ENCODE measurements at places on chromosomes 6 and 20.

- H3K27me3 ChIP-seq = no peaks in the 10 kb centered on the region
- H3K4me3 ChIP-seq = no peak overlapping the region
- H3K27ac ChIP-seq = 0 out of 2 replicates have a peak overlapping the region, but pooled peaks have one; percentile 29
- peaks cover 36% of the 10 kb centered on the region for H3K4me1 ChIP-seq
- H3K36me3 ChIP-seq = no peaks in the 10 kb centered on the region
- no peak for DNase-seq
These were observed 98.2 kb upstream of the NFATC2 start for GRCh38 chr20:51640743-51641142.

DNA sequence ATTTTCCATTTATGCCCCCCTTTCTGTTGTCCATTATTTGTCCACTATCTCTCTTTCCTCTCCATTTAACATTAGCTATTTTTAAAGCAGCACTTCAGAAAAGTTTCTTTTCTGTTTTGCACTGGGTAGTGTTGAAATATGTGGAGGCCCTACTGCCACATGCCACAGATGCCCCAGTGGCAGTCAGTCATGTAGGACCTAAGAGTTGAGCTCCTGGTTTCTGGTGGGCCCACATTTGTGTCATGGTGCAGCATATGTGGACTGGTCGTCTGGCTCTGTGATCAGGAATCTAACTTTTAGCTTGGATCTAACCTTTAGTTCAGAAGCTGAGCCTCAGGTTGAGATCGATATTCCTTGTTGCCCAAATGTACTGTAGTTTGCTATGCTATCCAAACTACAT is 54.8 kb downstream of the HFE start:
- peak overlapping the region; percentile 6 for H3K4me3 ChIP-seq
- no peak overlapping the region for H3K27ac ChIP-seq
- peaks cover 10% of the 10 kb centered on the region for H3K36me3 ChIP-seq
- peaks cover 4% of the 10 kb centered on the region for H3K27me3 ChIP-seq

- peak overlapping the region; percentile 98 for H3K27ac ChIP-seq
- peak; percentile 99 for DNase-seq
These were observed 290.3 kb upstream of the STXBP5 start for GRCh38 chr6:146913842-146914488.

DNA sequence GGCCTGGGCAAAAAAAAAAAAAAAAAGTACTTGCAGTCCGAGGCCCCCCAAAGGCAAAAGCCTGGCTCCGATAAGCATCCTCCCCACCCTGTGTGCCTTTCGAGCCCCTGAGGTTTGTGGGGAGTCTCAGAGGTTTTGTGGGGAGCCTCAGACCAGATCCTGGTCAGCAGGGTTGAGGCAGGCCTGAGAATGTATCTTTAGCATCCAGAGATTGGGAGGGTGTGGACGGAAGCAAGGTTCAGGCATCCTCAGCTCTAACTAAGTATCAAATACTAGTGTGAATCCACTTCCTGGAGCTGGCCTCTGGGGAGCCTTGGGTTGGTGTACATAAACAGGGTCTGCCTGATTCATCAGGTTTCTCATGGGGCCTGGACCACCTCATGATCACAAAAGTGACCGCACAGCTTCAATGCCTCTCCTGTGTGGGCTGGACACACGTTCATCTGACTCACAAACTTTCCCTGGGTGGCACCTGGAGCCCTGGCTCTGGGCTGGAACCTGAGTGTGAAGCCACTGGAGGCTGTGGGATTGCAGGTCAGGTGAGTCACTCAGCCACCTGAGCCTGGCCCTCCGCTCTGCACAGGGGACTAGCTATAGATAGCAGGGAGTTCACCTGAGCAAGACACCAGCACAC is 24.4 kb downstream of the PCMTD2 start:
- H3K36me3 ChIP-seq = no peaks in the 10 kb centered on the region
- no peak for DNase-seq

DNA sequence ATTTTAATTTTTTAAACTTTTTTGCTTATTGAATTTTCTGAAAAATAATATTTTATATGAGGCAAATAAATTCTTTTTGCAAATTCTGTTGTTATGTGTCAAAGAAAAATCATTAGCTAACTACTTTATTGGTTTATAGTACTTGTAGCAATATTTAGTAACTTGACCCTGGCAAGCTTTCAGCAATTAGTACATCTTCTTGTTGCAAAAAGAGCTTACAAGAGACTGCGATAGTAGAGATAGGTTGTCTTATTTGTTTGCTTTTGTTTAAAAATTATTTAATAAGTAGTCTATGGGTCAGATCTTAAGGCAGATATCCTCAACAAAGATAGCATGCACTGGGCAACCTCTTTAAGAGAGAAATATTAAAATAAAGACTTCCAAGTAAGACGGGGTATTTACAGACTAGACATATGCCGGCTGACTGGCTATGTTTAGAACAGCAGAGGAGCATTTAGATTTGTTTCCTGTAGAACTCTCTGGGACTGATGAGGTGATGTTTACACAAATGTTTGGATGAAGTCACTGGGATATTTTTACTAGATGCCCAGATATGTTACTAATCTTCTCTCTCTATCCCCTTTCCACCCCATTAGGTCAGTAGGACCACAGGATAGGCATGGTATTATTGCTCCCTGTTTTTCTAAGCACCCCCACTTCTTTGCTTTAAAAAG is 25.0 kb downstream of the VGLL2 start:
- H3K27me3 ChIP-seq = no peaks in the 10 kb centered on the region
- H3K4me1 ChIP-seq = no peaks in the 10 kb centered on the region
- H3K27ac ChIP-seq = no peak overlapping the region
- no peak overlapping the region for H3K4me3 ChIP-seq
- H3K36me3 ChIP-seq = no peaks in the 10 kb centered on the region
- no peak for DNase-seq

- H3K36me3 ChIP-seq = no peaks in the 10 kb centered on the region
- H3K4me3 ChIP-seq = no peak overlapping the region
- DNase-seq = no peak
- H3K4me1 ChIP-seq = peaks cover 6% of the 10 kb centered on the region
- no peak overlapping the region for H3K27ac ChIP-seq
- peaks cover 27% of the 10 kb centered on the region for H3K27me3 ChIP-seq
These were observed 55.9 kb downstream of the COL11A2 start for GRCh38 chr6:33136310-33136900.

- H3K27ac ChIP-seq = peak overlapping the region; percentile 90
- peaks cover 2% of the 10 kb centered on the region for H3K27me3 ChIP-seq
- H3K4me1 ChIP-seq = peaks cover 74% of the 10 kb centered on the region
- H3K4me3 ChIP-seq = peak overlapping the region; percentile 27
These were observed 9.2 kb downstream of the PEDS1 start for GRCh38 chr20:50144362-50144761.

- DNase-seq = no peak
- peaks cover 14% of the 10 kb centered on the region for H3K4me1 ChIP-seq
- H3K4me3 ChIP-seq = no peak overlapping the region
- no peaks in the 10 kb centered on the region for H3K27me3 ChIP-seq
- no peak overlapping the region for H3K27ac ChIP-seq
These were observed 11.3 kb upstream of the CEP43 start for GRCh38 chr6:166987930-166988329.

DNA sequence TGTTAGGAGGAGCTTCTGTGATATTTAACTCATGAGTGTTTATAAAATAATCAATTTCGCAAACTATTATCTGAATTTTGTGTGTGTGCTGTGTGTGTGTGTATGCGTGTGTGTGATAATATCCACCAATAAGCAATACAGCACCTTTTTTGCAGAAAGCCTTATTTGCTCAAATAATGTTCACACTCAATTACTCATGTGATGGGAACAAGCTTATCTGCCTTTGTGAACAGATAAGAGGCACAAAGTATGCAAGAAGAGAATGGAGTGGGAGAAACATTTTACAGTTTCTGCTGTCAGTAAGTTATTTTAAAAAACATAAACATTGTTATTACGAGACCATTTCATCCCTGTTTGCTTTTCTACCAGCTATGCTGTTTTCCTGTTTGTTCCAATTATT is 36.7 kb upstream of the PTPRK start:
- H3K27ac ChIP-seq = no peak overlapping the region
- no peak overlapping the region for H3K4me3 ChIP-seq
- no peak for DNase-seq
- H3K27me3 ChIP-seq = no peaks in the 10 kb centered on the region
- peaks cover 24% of the 10 kb centered on the region for H3K4me1 ChIP-seq

DNA sequence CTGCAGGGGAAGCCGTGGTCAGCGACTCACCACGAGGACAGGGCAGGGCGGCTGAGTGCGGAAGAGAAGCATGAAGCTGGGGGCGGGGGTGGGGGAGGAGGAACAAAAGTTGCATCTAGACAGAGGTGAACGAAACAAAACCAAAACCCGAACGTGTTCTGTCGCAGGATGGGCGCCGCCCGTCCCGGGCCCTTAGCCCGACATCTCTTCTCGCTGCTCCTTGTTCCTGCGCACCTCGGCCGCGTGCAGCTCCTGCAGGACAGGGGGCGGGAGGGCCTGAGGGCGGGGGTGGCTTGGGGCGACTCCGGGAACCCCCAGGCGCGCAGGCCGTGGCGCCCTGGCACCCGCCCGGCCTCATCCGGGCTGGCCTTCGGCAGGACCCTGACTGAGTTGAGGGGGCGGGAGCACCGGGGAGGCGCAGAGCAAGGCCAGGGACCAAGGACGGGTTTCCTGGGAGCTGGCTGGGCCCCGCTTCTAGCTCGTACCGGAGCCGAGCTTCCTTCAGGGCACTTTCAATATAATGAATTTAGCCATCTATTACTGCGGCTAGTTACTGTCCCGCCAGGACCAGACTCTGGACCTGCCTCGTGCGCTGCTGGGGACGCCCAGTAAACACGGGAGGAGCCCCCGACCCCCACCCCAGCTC is 12.0 kb downstream of the STMN3 start:
- peaks cover 15% of the 10 kb centered on the region for H3K4me1 ChIP-seq
- H3K36me3 ChIP-seq = 0 out of 2 replicates have a peak, but pooled peaks cover 4% of the 10 kb centered on the region
- H3K27ac ChIP-seq = no peak overlapping the region
- no peak overlapping the region for H3K4me3 ChIP-seq

GRCh38 chr6:139117734-139118133 is 17.1 kb upstream of the HECA start:
- peaks cover 11% of the 10 kb centered on the region for H3K36me3 ChIP-seq
- peak; percentile 10 for DNase-seq
- H3K4me3 ChIP-seq = no peak overlapping the region
- peaks cover 15% of the 10 kb centered on the region for H3K4me1 ChIP-seq

DNA sequence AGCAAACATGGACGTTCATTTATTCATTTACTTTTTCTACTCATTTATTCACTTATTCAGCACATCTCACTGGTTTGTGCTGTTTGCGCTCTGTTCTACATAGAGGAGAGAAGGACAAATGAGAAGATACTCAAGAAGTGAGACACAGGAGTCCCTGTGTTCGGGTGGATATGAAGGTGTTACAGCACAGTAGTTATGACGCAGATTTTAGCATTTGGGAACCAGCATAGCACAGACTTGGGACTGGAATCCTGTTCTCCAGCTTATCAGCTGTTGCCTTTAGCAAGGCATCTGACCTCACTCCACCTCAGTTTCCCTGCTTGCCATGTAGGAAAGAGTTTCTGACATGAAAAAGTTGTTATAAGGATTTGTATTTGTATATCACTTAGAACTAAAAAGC is 430.1 kb downstream of the MAFB start:
- no peaks in the 10 kb centered on the region for H3K36me3 ChIP-seq
- no peak for DNase-seq
- H3K4me1 ChIP-seq = no peaks in the 10 kb centered on the region

- no peak overlapping the region for H3K4me3 ChIP-seq
- peak overlapping the region; percentile 68 for H3K27ac ChIP-seq
- H3K36me3 ChIP-seq = no peaks in the 10 kb centered on the region
- peaks cover 3% of the 10 kb centered on the region for H3K27me3 ChIP-seq
- peaks cover 35% of the 10 kb centered on the region for H3K4me1 ChIP-seq
These were observed 370.2 kb downstream of the UTRN start for GRCh38 chr6:144655376-144655775.
